Naive thymus-derived CD8-positive, alpha-beta T cell (primary cell): ENCODE measurements at places on chromosomes 12 and 14. TPM values are rescaled to one million over a fixed set of nuclear protein-coding genes. Genes with fewer than 3 reads are reported as not detected.

The CD27 gene
- polyA plus RNA-seq = 391 TPM

The TTLL5 gene
- 8.8 TPM for polyA plus RNA-seq

The SYT10 gene
- polyA plus RNA-seq = not detected

The ANO6 gene
- polyA plus RNA-seq = 18.6 TPM

The TROAP gene
- polyA plus RNA-seq = 0.24 TPM

The KCNA5 gene
- not detected for polyA plus RNA-seq

The IL26 gene
- 0.54 TPM for polyA plus RNA-seq

The A2M gene
- polyA plus RNA-seq = not detected

The PWP1 gene
- polyA plus RNA-seq = 70.5 TPM

The LHX5 gene
- polyA plus RNA-seq = not detected

The ZFYVE1 gene
- polyA plus RNA-seq = 4.5 TPM
